ENCODE measurements at places on chromosomes 1 and 21.

DNA sequence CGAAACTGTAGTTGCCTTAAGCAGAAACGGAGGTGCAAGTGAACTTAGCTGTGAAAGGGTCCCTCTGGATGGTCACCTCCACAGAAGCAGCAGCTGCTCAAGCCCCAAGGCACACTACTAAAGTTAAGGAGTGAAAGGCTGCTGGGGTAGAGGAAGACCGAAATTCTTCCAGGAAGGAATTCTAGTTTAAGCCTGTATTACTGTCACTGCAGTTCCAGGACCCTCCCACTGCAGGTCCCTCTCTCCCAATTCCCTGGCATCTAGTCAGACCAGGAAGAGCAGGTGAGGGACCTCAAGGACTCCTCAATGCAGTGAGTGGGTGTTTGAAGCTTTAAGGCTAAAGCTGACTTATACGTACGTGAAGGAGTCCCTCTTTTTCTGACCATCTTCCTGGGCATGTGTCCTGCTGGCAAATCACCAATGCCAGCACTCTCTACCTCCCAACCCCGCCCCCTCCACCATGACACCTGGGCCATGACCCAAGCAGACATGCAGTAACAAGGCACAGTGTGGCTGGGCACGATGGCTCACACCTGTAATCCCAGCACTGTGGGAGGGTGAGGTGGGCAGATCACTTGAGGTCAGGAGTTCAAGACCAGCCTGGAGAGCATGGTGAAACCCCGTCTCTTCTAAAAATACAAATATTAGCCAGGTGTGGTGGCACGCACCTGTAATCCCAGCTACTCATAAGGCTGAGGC is 57.2 kb downstream of the TGFBR3 start:
- no peak for DNase-seq

DNA sequence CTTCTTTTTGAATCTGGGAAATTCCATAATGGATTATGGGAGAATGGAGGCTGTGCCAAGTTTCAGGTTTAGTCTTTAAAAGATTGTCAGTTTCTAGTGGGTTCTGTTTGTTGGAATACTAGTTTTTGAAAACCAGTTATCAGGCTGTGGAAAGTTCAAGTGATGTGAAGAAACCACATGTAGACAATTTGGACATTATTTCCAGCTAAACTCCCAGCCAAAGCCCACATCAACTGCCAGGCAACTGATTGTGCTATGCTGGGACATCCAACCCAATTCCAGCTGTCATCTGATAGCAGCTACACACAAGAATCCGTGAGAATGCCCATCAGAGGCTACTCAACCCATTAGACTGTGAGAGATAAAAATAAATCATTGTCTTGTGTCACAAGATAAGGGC is 546.1 kb upstream of the ADAMTS5 start:
- no peak for DNase-seq

DNA sequence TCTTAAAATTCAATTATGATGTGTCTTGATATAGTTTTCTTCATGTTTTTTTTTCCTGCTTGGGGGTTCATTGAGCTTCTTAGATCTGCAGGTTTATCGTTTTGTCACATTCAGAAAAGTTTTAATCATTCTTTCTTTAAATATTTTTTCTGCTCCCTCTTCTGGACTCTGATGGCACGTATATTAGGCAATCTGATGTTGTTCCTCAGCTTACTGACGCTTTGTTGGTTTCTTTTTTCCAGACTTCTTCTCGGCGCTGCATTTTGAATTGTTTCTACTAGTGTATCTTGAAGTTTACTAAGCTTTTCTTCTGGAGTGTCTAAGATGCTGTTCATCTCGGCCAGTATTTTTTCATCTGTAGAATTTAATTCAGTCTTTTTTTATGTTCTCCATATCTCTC is 44.8 kb upstream of the FMOD start:
- no peak for DNase-seq

GRCh38 chr1:201376464-201377374 is 761 bp downstream of the TNNT2 start:
- no peak for DNase-seq

GRCh38 chr1:198678901-198679329 is 40.1 kb downstream of the PTPRC start:
- DNase-seq = no peak

GRCh38 chr21:28731700-28732321 is 260.9 kb downstream of the LTN1 start:
- no peak for DNase-seq

DNA sequence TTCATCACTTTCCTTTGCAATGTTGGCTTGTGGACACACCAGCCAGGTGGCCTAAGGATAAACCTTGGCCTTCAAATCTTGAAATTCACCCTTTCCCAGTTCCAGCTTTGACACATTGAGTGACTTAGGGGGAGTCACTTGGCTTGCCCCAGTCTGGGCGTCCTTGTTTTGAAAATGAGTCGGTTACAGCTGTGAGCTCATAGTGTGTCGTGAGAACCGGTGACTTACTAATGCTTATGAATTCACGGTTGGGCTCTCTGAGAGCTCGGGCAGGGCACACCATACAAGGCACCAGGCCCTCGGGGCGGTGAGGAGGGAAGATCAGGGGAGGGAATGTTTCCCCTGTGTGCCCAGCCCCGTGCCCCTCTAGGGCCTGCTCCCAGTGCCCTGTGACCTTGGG is 126.9 kb upstream of the TMPRSS2 start:
- DNase-seq = no peak

GRCh38 chr21:32674731-32675130 is 53.1 kb downstream of the SYNJ1 start:
- no peak for DNase-seq

GRCh38 chr1:232308616-232309015 is 321.3 kb downstream of the SIPA1L2 start:
- DNase-seq = no peak

DNA sequence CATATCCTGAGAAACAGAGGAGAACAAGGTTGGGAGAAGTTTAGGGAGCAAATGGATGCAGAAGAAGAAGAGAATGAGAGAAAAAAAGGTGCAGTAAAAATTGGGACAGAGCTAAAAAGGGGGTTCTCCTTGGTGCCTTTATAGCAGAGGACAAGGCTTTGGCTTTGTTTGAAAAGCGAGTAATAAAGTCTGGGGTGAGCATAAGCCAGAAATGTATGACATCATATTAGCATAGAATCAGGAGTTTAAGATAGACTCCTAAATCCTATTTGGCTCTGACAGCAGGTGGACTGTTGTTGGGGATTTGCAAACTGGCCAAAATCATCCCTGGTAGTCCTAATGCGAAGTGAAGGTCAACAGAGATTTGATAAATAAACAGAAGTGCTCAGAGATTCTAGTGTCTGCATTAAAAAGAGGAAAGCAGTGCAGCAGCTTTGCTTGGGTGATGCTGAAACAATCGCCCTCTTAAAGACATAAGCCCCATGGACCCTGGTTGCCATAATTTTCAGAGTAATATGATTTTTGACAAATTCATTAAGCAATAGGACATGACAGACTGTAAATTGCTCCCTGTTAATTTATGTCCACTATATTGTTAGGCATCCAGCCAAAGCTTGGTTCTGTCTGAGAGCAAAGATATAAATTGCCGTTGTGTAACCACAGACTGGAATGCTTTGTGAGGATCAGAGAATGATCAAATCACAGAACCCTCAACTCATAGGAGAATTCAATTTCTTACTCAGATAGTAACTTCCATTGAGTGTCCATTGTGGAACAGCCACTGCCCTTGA is 385.0 kb upstream of the NFIA start:
- no peak for DNase-seq

DNA sequence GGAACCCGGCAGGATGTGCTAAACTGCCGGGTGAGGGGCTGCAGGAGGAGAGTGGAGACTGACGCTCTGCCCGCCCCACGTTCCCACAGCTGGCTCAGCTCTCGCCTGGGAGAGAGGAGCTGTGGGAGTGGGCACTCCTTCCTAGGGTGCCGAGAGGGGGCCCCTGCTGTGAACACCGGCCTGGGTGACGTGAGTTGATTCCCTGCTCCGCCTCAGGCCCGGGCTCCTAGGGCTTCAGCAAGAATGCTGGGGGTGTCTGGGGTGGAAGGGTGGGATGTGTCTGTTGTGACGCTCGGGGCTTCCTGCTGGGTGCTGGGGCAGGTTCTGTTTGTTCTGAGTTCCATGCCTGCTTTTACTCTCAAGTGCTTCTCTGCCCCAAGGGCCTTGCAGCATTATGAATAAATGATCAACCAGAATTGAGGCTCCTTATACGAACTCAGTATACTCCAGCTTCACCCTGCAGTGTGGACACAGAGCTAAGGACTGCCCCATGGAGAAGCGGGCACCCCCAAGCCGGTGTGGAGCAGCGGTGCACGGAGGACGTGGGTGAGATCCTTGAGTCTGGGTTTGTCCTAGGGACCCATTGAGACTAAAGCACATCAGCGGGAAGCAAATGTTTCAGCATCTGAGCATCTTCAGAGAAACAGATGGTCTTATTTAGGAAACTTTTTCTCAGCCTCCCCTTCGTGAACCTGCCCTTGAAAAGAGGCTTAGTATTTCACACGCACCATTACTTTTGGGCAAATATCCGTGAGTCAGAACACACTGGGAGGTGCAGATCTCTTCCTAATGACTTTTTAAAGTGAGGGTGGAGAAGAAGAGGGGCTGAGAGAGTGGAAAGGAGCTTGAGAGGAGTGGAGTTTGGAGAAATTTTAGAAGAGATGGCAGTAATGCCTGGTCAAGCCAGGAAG is 41.7 kb downstream of the SYT6 start:
- no peak for DNase-seq

- DNase-seq = no peak
Measured at GRCh38 chr21:34092262-34092921, 19.0 kb downstream of the MRPS6 start.

DNA sequence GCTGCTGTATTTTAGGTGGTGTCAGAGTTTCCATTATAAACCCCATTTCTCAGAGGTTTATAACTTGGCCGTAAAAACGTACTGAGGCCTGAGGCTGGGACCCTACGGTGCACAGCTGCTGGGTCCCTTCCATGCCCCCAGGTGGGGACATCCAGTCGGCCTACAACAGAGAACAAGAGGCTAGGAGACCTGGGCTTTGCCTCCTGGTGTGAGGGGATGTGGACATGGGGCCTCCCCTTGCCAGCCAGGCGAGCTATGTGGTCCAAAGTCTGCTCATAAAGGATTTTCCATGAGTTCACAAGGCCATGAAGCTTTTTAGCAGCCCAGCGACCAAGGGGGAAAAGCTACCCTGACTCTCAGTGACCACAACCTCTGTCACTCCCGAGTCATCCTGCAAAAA is 261.5 kb upstream of the VAMP3 start:
- DNase-seq = no peak

- DNase-seq = no peak
Measured at GRCh38 chr1:51842261-51842660, 36.3 kb downstream of the NRDC start.

DNA sequence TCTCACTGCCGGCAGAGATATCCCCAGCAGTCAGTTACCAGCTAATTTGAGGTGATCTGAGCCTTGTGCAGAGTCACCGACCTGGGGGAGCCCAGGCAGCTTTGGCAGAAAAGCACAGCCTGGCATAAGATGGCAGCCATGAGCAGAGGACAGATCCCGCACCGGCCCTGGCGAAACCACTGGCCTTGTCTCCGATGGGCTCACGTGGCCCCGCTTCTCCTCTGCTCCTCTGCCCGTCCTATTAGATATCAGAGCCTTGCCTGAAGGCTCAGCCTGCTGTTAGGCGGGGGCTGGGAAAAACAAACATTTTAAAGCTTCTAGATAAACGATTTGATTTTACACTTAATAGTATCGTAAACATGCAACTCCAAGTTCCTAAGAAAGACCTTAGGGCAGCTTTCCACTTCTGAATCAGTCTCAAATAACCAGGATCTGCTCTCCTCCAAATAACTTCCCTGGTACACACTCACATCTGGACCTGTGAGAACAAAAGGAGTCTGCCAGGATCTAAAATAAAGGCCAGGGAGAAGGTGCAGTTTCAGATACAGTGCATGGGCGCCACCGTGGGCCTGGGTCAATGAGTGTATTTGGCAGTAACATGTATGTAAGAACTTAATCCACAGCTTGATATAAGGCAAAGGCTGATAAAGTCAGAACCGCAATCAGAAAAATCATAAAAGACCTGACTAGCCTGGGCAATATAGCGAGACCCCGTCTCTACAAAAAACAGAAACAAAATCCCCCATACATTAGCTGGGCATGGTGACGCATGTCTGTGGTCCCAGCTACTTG is 10.0 kb downstream of the EDARADD start:
- no peak for DNase-seq

DNA sequence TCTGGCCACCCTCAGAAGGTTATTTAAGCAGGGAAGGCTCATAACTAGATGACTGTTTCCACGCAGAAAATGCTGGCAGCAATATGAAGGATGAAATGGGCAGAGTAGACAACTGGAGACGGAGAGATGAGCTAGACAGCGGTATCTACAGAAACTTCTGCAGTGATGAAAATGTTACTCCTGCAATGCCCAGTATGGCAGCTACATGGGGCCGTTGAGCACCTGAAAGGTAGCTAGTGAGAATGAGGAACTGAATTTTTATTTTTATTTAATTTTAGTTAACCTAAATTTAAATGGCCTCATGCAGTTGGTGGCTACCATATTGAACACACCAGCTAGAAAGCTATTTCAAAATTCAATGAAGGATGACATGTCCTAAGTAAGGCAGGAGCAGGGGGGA is 27.3 kb downstream of the SIPA1L2 start:
- DNase-seq = no peak

DNA sequence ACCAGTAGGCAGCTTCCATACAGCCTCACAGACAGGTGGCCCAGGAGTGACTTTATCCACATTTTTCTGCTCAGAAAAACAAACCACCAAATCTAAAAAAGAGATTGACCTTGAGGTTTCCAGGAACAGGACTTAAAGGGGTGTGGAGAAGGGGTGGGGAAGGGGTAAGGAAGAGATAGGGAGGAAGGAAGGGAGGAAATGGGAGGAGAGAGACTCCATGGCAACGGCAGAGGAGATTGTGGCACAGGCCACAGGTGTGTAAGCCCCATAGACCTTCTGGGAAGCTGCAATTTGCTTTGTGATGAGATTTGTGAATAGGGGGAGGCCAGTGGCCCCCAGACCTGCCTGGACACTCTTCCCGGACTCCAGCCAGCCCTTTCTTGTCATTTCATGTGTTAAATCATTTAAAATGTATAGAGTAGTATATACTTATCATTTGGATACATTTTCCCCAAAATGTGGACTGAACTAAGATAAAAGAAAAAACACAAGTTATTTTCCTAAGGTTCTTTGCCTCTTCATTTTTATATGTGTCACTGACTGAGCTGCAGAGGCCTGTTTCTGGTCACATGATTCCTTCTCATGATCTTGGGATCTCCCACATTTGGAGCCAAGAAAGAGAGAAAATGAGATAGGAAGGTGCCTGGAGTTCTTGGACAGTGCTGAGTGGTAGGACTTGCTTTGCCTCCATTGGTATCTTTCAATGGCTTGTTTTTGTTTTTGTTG is 55.5 kb downstream of the CLIC6 start:
- no peak for DNase-seq

DNA sequence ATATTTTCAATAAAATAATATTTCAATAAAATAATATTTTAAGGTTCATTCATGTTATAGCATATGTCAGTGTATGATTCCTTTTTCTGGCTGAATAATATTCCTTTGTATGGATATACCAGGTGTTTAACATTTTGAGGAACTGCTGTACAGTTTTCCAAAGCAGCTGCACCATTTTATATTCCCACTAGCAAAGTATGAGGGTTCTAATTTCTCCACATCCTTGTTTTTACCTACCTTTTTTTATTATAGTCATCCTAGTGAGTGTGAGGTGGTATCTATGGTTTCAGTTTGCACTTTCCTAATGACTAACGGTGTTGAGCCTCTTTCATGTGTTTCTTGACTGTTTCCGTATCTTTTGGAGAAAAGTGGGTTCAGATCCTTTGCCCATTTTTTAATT is 5.2 kb downstream of the DEGS1 start:
- no peak for DNase-seq
